Activated gamma-delta T cell (primary cell): ENCODE measurements at places on chromosomes 2 and 18.

GRCh38 chr2:22521620-22522019, 863.4 kb upstream of the KLHL29 start:
- no peak for DNase-seq

- no peak for DNase-seq
Measured at GRCh38 chr2:36582538-36582937, 15.4 kb downstream of the FEZ2 start.

DNA sequence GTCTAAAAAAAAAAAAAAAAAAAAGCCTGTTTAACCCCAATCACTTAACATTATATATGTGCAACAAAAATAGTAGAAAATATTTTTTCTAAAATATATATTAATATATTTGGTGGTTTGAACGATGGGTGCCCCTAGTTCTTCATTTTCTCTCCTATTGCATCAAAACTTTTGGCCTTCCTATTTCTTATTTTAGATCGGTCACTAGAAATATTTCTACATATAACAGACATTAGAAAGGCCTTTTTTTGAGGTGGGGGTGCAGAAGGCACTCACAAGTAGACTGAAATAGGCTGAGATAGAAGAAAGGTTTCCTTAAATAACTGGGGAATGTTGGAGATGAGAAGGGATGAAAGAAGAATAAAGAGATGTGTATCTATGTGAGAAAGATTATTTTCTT, 49.3 kb upstream of the AP1S3 start:
- no peak for DNase-seq

GRCh38 chr2:46737577-46737976, 178.0 kb downstream of the MCFD2 start:
- no peak for DNase-seq

GRCh38 chr2:165469417-165469816, at the start of gene CSRNP3:
CSRNP3 (plus strand) TSS chr2:165469698; CDS start chr2:165595066, 125,368 bp downstream.
- DNase-seq, result no peak

GRCh38 chr2:188443207-188443606, 151.5 kb downstream of the GULP1 start:
- no peak for DNase-seq
